ENCODE measurements at places on chromosomes 12 and 14.

DNA sequence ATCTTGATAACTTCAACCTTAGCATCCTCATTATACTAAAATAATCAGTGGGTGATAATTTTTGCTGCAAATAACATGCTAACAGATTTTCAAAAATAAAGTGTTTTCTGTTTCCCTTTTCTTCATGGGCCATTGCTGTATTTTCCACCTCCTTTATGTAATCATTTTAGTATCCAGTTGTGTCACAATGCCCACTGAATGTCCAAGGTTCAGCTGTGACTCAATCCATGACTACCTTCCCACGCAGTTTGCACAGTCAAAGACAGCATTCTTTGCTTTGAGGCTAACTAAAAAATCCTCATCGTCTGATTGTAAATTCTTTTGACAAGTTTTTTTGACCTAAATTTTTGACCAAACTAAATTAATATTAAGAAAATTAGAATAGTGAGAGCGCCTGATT lies 474.1 kb downstream of the FLRT2 start:
- DNase-seq = no peak

- no peak for DNase-seq
Measured at GRCh38 chr12:77120156-77121085, 55.1 kb upstream of the E2F7 start.

DNA sequence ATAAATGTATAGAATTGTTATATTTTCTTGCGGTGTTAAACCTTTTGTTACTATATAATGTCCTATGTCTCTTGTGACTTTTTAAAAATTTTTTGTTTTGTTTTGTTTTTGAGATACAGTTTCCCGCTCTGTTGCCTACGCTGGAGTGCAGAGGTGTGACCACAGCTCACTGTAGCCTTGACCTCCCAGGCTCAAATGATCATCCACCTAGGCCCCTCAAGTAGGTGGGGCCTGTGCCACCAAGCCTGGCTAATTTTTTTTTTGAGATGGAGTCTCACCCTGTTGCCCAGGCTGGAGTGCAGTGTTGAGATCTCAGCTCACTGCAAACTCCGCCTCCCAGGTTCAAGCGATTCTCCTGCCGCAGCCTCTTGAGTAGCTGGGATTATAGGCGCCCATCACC lies 26.5 kb upstream of the RCOR1 start:
- DNase-seq = no peak

GRCh38 chr14:55638665-55639064 lies 58.7 kb downstream of the KTN1 start:
- no peak for DNase-seq

GRCh38 chr12:117096501-117097042 lies 2.6 kb downstream of the TESC start:
- no peak for DNase-seq

DNA sequence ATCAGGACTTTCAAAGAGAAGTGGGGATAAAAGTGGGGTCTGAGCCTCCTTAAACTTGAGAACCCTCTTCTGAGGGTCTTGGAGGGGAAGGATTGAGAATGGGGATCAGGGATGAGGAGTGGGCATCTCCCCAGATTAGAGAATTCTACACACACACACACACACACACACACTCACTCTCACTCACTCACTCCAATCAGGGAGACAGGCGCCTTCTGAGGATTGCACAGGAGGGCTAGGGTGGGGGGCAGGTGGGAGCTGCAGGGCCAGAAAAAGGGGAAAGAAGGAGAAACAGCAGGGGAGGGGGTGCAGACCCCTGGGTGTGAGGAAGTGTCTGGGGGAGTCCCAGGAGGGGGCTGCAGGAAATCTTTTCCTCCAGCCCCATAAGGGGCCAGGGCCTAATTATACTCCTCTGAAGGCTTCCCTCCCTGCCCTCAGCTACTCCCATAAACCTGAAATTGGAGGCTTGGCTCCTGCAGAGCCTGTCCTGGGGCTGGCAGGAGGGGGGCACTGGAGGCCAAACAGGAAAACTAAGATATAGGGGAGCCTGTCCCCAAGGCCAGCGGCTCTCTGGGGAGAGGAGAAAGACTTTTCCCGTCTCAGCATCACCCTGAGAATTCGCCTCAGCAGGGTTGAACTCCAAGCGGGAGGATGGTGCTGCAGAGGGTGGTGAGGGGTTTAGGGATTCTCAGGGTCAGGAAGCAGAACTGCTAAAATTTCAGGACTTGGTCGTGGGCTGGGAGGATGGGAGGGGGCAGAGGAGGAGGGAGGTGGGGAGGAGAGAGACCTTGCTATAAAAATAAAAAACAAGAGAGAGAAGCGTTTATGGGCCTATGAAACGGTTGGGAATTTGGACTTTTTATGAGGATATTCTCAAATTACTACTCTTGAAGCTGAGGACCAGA lies 1.6 kb downstream of the HOXC9 start:
- DNase-seq = no peak
